ENCODE measurements at places on chromosomes 7 and 10.

- no peak for DNase-seq
Observed at GRCh38 chr7:104150470-104150869, 57.3 kb downstream of the ORC5 start.

DNA sequence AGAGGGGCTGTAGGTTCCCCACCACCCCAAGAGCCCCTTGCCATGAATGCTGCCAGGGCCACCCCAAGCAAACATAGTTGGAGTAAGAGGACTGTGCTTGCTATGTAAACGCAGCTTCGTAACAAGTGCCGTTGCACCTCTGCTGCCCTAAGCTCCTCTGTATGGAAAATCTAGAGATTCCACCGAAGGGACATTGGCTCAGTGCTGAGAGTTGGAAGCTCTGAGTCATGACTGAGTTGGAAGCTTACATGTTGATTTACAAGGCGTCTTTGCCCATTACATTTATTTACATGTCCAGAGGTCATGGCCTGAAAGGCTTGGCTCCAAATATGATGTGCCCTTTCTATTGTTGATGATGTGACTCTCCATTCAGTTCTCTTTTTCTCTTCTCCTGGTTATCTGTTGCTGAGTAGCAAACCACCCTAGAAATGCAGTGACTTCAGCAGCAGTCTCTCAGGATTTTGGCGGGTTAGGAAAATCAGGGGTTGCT, 233.1 kb upstream of the TCF7L2 start:
- no peak for DNase-seq

- DNase-seq = no peak
Observed at GRCh38 chr10:129759214-129760002, 204.7 kb downstream of the EBF3 start.

GRCh38 chr10:125025341-125025740, 83.4 kb downstream of the ZRANB1 start:
- DNase-seq = no peak

DNA sequence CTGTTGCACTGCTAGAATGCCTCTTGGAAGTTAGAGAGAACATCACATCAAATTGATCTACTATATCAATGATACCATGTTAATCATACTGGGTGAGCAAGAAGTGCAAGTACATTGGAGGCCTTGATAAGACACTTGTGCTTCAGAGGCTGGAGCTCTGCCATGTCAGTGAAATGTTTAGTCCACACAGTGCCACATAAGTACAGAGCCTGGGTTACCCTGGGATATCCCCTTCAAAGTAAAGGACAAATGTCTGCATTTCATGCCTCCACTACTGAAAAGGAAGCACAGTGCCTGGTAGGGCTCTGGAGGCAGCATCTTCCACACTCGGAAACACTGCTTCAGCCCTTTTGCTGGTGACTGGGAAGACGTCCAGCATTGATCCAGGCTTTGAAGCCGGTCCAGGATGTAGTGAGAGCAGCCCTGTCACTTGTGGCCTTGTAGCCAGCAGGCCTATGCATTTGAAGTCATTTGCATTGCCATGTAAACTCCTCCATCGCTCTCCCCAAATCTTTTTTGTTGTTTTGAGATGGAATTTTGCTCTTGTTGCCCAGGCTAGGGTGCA, 15.7 kb upstream of the STN1 start:
- no peak for DNase-seq

- peak; percentile 33 for DNase-seq
Observed at GRCh38 chr7:44970523-44971051, 8.2 kb downstream of the MYO1G start.

Measured in activated CD4-positive, alpha-beta T cell treated with anti-CD3 and anti-CD28 coated beads, Interleukin-2, amount 50 U/mL, for 48 hours (primary cell).